ENCODE measurements at places on chromosomes 11 and 22.
A peak's percentile ranks its signal among the peaks of the same experiment; 100 is the strongest.

DNA sequence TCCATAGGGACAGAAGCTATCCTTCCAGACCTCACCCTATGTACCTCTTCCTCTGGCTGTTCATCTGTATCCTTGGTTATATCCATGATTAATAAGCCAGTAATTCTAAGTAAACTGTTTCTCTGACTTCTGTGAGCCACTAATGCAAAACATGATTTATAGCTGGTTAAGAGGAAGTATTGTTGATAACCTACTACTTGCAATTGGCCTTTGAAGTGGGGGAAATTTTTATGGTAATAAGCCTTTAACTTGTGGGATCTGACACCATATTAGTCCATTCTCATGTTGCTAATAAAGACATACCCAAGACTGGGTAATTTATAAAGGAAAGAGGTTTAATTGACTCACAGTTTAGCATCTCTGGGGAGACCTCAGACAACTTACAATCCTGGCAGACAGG, 21.9 kb downstream of the CASP12 start:
- ATAC-seq: peak; percentile 43

- ATAC-seq: peak; percentile 62
These were observed 32.7 kb upstream of the GLYATL1B start for GRCh38 chr11:59053387-59053786.

- ATAC-seq: no peak
These were observed 244.3 kb upstream of the SORL1-AS1 start for GRCh38 chr11:121696931-121697670.

GRCh38 chr11:133832991-133833897, 12.1 kb downstream of the SPATA19 start:
- ATAC-seq: no peak

DNA sequence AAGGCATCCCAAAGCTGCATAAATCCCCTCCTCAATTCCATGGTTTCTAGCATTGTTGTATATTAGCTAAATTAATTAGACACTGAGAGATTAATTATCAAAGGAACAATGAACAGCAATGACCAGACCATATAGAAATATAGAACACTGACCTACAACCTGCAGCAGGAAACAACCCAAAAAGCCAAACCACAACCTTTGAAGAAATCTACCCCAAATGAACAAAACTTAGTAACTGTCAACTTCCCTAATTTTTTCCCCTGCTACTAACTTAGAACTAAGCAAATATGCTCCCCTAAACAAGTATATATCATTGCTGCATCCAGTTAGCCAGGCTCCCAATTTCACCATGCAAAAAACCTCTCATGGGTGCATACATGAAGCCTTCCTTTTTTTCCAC, 268.0 kb upstream of the ANO3 start:
- no peak for ATAC-seq

Data from activated T-helper 17 cell treated with anti-CD3 and anti-CD28 coated beads, Interleukin-2, amount 50 U/mL, for 72 hours (primary cell).